ENCODE measurements at places on chromosomes 12 and 14.
A peak's percentile ranks its signal among the peaks of the same experiment; 100 is the strongest.

- no peak for DNase-seq
These were observed 4.0 kb downstream of the CLEC1A start for GRCh38 chr12:10094646-10095395.

DNA sequence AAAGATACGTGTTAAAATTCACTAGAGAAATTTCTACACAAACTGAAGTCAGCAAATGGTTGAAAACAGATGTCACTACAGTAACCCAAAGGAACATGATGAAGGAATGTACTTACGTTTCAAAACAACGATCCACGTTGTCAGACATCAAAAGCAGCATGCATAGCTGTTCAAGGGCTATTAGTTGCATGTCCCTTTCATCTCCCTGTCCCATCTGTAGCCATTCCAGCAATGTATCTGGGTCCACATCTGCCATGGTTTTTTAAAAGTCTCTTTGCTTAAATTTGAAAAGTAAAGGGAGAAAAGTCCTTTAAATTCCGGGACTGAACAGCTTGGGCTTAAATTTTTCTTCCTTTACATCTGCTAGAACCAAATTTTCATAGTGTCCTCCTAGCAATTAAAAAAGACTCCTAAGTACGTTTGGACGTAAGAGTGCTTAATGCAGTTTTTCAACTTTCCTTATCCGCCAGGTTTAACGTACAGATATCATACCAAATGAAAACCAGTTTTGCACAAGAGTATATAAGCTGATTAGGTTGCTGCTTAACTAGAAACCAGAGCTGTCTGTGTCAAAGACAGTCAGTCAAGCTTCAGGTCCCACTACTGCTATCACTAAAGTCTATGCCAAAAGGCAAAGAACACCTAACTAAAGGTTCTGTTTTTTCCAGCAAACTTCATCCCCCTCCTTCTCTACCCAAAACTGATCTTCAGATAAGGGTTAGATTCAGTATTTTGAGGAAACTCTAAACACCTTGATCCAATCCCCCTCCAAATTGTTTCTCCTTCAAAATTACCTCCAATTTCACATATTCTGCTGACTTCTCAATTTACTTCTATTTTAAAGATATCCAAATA, 1.7 kb downstream of the HECTD1 start:
- DNase-seq, result no peak

GRCh38 chr12:48712209-48712608, 4.3 kb downstream of the CCNT1 start:
- DNase-seq, result no peak

DNA sequence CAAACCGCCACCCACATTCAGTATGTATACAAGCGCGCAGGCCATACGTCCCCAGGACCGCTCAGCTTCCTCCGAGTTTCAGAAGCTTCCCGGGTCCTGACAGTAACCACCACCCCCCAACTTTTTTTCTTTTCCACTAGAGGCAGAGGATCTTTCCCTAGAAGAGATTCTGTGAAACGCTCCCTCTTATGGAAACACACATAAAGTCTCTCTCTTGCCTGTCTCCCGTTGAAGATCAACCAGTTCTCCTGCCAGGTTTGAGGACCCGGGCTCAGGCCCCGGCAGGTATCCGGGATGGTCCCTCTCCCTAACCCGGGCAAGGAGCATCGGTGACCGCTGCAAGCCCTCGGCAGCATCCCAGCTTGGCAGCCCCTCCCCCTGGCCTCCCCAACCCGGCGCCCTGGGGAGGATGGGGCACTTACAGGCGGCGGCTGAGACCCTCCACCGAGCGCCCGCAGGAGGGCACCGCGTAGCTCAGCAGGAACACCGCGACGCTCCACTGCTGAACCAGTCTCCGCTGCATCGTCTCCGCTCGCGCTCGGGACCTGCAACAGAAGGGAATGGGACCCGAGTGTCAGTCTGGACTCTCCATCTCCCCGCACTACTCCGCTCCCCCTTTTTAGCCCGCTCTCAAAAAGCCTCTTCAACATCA, 3.4 kb downstream of the PTHLH start:
- no peak for DNase-seq

DNA sequence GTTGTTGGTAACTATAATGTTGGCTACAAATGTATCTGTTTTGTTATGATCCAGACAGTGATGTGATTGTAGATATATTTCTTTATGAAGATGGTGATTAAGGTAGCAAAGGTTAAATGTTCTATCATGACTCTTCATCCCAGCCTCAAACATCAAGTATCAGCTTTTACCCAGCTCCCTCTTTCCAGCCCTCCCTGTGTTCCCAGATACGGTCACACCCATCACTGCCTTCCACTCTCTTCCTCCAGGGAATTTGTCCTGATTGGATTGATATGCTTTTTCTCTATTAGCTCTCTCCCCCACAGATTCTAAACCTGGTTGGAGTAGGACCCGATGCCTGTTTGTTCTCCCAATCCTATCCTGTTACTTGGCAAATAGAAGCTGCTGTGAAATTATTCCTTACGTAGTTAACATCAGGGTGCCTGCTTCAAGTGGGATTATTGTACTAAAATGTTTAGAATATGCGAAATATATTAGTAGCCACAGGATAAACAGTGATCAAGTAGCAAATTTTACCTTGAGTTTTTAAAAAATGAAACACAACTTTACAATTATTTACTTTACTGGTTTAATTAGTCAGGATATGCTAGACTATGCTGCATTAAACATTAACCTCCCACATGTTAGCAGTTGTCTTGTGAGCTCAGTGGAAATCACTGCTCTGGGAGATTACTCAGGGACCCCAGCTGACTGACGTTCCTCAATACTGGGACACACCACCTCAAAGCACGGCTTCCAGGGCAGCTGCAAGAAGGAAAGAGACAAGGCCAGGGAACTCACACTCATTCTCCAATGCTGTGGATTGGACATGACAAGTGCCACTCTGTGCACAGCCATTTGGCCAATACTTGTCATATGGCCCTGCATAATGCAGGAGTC, 165.3 kb downstream of the ALX1 start:
- no peak for DNase-seq

GRCh38 chr14:75369506-75369905, 58.3 kb upstream of the JDP2 start:
- no peak for DNase-seq

- no peak for DNase-seq
These were observed 24.0 kb downstream of the SYT1 start for GRCh38 chr12:78888568-78888967.

DNA sequence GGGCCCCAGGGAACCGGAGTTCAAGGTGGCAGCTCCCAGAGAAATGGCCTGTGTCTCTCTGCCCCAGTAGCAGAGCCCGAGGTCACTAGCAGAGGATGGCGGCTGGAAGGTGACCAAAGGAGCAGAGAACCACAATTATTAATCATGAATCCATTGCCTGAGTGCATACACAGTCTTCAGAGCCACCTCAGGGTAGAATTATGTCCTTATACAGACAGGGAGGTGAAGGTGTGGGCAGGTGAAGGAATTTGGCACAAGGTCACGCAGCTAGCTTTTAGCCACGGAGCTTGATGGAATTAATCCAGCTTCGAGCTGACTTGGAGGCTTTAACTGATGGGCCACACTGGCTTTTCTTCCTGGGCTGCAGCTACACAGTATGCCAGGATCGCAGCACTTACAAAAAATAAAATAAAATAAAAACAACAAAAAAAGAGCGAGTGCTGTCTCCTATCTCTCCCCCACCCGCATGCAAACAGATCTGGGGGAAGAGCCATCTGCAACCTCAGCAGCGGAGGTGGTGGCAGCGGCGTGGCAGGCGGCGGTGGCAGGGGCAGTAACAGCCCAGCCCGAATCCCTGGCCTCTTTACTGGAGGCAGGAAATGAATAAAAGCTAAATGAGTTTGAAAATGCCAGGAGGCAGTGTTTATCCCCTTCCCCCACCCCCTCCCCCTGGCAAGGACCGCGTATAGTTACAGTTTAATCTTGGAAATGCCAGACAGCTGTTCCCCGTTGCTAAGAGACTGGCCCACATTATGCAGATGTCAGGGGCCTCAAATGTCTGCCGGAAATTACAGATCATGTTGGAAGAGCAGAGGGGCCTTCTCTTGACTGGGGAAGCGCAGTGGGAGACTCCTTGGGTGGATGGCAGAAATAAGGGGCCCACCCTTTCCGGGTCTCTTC, 93.5 kb downstream of the LRRC74A start:
- DNase-seq, result peak; percentile 90

DNA sequence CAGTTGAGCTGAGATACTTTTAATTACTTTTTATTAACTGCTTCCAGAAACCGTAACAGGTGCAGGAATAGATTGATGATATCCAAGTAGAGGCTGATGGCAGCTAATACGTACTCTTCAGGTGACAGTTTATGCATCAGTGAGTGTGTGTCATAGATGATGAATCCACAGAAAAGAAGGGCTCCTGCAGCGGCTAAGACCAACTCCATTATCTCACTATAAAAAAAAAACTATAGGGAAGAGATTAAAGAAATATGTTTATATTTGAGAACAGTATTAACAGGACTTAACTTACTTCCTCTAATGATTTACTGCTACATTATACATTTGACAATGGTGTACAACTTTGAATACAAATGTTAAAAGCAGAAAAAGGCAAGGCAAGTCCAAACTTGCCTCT, 7.4 kb upstream of the LLPH start:
- no peak for DNase-seq

DNA sequence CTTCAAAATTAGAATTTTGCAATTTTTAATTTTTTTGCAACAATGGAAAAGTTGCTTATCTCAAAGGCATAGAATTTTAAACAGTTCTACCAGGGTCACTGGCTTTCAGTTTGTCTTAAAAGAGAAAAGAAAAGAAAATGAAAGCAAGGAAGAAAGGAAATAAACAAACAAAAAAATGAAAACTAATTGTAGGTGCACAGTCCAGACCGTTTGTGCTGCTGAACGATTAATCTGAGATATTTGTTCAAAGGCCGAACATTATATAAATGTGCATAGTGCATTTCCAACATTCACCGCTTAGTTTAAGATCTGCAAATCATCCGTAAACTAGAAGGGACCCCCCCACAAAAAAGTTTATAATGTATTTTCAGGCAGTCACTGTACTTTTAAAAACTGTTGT, 5.5 kb upstream of the OTX2 start:
- DNase-seq, result no peak

GRCh38 chr12:121095544-121096198, 37.0 kb upstream of the P2RX7 start:
- DNase-seq, result peak; percentile 74

GRCh38 chr12:61758661-61759060, 501.5 kb upstream of the USP15 start:
- DNase-seq, result no peak

DNA sequence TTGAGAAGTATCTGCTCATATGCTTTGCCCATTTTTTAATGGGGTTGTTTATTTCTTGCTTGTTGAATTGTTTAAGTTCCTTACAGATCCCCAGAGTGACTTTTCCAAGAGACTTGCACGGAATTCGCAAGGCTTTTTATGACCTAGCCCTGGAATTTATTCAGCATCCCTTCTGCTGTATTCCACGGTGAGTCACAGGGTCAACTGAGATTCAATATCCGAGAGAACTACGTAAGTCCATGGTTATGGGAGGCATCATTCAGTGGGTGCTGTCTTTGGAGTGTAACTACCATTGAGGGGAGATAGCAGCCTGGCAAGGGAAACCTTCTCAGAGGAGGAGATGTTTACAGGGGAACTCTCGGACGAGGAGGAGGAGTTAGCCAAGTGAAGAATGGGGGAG, 20.9 kb upstream of the GPRC5A start:
- DNase-seq, result no peak

GRCh38 chr12:40137252-40137651, 31.4 kb upstream of the SLC2A13 start:
- DNase-seq, result peak; percentile 84

GRCh38 chr12:17878714-17879113, 211.3 kb downstream of the RERGL start:
- no peak for DNase-seq

DNA sequence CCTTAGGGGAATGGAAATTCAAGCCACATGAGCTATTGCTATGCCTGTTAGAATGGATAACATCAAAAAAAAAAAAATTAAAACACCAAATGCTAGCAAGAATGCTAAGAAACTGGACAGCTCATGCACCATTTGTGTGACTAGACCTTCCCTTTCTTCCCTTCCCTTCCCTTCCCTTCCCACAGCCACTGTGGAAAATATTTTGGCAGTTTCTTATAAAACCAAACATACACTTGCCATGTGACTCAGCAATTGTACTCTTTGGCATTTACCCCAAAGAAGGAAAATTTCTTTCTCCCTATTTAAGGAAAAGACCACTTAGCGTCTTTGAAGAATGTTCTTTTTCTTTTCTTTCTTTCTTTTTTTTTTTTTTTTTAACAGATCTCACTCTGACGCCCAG, 49.1 kb upstream of the FKBP4 start:
- no peak for DNase-seq

- DNase-seq, result no peak
These were observed 260.0 kb downstream of the DUSP6 start for GRCh38 chr12:89092297-89092696.

DNA sequence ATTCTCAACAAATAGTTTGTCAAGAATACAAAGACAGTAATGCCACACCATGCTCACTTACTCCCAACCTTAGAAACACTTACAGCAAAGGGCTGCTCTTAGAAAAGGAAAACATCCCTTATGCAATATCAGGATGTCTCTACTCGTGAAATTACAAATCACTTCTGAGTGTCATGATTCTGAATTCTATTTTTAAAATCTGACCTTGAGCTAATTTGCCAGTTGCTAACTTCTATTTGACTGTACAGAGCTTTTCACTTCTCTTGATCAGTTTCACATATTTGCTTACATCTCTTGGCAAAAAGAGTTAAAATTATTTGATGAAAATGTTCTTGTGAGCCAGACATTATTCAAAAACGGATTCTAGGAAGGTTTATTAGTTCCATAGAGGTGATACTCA, 136.7 kb upstream of the SLC35F4 start:
- no peak for DNase-seq

DNA sequence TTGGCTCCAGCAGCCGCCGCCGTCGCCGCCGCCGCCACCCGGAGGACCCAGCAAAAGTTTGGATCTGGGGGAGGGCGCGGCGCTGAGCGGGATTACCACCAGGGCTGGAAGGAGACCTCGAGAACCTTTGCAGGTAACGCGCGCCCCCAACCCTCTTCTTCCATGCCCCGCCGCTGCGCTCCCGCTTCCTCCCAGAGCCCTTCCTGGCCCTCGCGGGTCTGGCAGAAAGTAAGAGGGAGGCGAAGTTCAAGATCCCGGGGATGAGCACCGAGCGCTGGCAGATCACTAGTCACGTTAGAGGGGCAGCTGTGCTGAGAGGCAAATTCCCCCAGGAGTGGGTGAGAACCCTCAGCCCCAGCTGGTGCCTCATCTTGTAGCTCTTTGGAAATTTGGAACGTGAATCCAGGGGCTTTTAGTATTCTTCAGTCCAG, 3.9 kb downstream of the FLRT2 start:
- DNase-seq, result no peak

GRCh38 chr12:92432724-92433441, 269.9 kb upstream of the PLEKHG7 start:
- DNase-seq, result no peak

All from bone marrow (tissue), 2 donors.